ENCODE measurements at places on chromosomes 2 and 18.

GRCh38 chr18:9410515-9410914, 64.8 kb upstream of the RALBP1 start:
- no peak for DNase-seq

GRCh38 chr2:118918017-118918416, 24.0 kb upstream of the MARCO start:
- no peak for DNase-seq

- no peak for DNase-seq
These were observed 55.5 kb upstream of the SLC16A14 start for GRCh38 chr2:230124235-230124634.

DNA sequence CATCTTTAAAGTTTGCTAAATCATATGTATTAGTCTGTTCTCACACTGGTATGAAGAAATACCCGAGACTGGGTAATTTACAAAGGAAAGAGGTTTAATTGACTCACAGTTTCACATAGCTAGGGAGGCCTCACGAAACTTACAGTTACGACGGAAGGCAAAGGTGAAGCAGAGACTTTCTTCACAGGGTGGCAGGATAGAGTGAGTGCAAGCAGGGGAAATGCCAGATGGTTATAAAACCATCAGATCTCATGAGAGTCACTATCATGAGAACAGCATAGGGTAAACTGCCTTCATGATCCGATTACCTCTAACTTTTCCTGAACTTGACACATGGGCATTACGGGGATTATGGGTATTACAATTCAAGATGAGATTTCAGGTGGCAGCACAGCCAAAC, 1075.2 kb upstream of the NRXN1 start:
- no peak for DNase-seq

DNA sequence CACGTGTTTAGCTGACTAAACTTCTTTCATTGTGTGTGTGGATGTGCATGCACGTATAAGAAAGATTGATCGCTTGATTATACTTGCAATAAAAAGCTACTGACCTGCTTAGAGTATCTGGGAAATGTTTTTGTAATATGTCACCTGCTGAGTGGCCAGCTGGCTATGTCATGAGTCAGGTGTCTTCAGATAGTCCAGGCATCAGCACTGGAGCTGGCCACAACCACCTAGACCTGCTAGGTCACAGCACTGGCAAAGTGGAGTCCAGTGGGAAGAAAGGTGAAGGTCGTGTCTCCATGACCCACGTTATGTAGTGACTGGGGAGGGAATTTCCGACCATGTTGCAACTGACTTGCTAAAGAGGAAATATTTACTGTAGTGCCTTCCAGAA, 147.0 kb downstream of the ESCO1 start:
- no peak for DNase-seq

- DNase-seq: peak; percentile 22
These were observed 150.7 kb downstream of the TSN start for GRCh38 chr2:121906170-121906569.

- no peak for DNase-seq
These were observed 8.4 kb upstream of the KCNG2 start for GRCh38 chr18:79789091-79789891.

DNA sequence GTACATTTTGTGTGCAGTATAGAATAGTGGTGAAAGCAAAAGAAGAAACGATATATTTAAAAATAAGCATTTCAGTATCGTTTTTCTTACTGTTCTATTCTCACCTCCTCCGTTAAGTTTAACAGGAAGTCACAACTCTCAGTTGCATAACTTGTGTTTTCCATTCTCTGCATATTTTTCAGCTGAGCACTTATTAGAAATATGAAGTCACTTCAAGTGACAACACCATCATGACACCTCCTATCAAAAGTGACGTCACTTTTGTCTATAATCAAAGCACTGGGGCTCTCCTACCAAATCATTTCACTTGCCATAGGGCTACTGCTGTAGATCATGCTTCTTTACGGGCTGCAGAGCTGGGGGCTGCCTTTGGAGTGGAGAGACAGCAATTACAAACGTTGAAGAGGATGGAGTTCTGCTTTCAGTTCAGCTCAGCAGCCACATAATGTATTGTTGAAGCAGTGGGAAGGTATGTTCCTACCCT, 36.3 kb downstream of the STAT4 start:
- DNase-seq: peak; percentile 45

DNA sequence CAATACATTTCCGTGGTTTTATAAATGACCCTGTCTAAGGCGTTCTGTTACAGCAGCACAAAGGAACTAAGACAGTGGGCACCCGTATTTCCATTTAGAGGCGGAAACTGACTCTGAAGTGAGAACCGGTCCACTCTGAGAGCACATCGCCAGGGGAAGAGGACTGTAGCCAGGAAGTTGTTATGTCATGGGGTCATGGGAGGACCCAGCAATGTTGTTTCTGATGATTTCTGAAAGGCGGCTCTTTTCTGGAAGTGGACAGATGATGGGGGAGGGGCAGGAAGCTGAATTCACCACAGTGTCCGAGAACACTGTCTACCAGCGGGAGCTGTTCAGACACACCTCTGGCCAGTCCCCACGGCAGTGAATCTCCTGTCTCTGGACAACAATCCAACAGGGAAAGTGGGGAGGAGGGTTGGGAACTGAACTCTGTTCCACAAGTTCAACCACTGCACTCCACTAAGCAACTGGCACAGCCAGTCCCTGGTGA, 2.1 kb upstream of the LRRFIP1 start:
- no peak for DNase-seq

- DNase-seq: no peak
These were observed 5.1 kb upstream of the LANCL1 start for GRCh38 chr2:210481601-210482175.

DNA sequence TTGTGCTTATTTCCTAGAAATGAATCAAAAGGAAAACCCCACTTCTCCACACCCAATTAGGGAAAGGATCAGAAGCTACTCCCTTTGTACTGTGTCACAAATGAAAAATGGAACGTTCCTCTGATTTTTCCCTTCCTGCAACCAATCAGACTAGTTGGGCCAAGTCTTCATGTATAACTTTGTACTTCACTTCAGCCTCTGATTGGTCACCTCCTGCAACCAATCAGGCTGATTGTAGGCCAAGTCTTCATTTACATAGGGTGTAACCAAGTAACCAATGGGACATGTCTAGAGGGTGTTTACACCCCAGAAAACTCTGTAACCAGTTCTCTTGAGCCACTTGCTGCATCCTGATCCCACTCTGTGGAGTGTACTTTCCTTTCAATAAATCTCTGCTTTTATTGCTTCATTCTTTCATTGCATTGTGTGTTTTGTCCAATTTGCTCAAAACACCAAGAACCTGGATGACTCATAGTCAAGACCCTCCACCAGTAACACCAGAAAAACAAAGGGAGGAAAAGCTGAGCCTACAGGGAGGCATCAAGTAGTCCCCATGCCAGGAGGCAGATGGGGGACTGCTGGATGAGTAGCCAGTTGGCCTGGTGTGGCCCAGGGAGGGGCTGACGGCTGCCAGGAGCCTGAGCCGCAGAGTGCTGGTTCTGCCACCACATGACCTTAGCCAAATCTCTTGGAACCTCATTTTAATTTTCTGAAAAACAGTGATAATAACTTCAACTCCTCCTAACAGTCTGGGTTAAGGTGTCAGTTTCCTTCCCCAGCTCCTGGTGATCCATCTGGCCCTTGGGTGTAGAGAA, 46.1 kb downstream of the SOWAHC start:
- no peak for DNase-seq

DNA sequence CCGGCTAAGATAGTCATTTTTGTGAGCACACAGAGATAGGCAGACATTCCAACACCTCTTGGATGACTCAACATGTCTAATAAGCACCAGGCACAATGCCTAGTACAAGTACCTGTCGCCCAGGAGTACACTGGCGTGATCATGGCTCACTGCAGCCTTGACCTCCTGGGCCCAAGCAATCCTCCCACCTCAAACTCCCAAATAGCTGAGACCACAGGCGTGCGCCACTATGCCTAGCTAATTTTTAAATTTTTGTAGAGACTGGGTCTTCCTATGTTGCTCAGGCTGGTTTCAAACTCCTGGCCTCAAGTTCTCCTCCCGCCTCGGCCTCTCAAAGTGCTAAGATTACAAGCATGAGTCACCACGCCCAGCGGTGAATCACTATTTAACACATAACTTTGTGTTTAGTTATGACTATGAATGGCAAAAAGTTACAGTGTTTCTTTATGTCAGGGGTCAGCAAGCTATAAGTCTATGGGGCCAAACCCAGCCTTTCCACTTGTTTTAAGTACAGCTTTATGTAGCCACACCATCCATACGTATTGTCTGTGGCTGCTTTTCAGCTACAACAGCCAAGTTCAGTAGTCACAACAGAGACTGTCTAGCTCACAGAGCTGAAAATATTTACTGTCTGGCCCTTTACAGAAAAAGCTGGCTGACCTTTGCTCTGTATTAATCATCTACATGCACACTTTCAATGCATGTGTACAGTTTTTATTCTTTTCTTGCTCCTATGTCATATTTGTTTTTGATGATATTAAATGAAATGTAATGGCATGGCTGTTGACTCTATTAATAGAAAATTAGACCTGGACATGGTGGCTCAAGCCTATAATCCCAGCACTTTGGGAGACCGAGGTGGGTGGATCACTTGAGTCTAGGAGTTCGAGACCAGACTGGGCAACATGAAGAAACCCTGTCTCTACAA, 18.7 kb downstream of the ORC2 start:
- peak; percentile 94 for DNase-seq

- peak; percentile 62 for DNase-seq
These were observed 517.2 kb upstream of the ACVR2A start for GRCh38 chr2:147327613-147328012.

DNA sequence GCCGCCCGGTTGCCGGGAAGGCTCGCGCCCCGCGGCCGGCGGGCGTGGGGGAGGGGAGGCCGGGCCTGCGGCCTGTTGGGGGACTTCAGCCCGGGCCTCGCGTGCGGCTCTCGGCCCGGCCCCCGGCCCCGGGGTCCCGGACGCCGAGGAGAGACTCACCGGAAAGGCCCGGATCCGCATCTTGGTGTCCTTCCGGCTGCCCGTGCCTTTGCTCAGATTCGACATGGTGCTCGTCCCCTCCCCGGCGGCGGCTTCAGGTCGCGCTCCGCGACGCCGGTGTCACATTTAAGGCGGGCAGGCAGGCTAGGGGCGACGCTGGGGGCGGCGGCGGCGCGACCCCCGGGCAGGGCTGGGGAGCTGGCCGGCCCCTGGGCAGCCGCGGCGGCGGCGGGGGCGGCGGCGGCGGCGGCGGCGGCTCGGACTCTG, 365 bp downstream of the CUL3 start:
- peak; percentile 69 for DNase-seq

GRCh38 chr2:240424341-240425235, 10.9 kb upstream of the GPC1 start:
- no peak for DNase-seq

GRCh38 chr2:205188239-205189138, 493.8 kb upstream of the NRP2 start:
- peak; percentile 48 for DNase-seq

- no peak for DNase-seq
These were observed 99.2 kb upstream of the RAB6C start for GRCh38 chr2:129880309-129880708.

- DNase-seq: peak; percentile 47
These were observed 308.0 kb upstream of the LYPD1 start for GRCh38 chr2:132977812-132978529.

GRCh38 chr2:133972786-133973185, 281.1 kb upstream of the MGAT5 start:
- DNase-seq: peak; percentile 62

DNA sequence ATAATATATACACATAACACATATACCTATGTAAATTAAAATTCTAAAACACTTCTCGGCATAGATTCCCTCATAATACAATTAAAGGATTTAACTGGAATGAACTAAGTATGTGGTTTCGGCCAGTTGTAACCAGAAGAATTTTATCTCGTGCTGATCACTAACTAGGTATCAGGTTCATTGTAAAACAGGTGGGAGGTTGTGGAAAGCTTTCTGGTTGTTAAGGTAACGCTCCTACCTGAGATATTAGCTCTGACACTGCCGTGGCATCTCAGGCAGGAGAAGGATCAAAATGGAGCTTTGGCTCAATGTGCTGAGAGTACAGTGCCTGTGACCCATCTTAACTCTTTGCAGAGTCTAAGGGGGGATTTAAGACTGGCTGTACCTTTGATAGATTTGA, 42.5 kb downstream of the SLC9A2 start:
- DNase-seq: no peak

DNA sequence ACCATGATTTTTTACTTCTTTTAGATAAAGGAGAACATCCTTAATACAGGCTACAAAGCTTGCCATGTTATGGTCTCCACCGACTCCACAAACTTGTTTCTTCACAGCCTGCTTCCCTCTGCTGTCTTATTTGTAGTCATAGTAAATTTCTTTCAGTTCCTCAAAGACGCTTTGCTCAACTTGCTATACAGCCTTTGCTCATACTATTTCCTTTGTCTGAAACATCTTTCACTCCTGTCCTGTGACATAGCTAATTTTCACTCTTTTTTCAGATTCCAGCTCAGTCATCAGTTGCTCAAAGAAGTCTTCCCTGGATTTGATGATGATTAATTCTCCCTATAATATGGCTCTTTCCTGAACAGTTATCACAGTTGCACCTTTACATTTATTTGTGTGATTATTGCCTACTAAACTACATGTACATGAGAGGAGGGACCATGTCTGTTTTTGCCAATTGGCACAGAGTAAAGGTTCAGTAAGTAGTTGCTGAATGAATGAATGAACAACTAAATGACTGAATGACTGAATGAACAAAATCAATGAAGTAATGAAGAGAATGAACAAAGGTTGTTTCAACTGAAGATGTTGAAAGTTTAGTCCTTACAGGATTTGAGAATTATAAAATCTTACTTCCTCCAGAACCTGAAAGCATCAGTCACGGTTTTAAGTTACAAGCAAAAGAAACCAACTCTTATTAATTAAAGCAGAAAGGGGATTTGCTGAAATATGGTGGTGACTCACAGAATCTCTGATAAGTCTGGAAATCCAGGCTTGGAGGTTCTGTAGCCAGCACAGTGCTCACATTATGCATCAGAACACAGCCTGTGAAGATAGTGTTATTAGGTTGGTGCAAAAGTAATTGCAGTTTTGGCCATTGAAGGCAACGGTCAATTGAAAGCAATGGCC, 186.4 kb upstream of the FAM98A start:
- DNase-seq: peak; percentile 33

DNA sequence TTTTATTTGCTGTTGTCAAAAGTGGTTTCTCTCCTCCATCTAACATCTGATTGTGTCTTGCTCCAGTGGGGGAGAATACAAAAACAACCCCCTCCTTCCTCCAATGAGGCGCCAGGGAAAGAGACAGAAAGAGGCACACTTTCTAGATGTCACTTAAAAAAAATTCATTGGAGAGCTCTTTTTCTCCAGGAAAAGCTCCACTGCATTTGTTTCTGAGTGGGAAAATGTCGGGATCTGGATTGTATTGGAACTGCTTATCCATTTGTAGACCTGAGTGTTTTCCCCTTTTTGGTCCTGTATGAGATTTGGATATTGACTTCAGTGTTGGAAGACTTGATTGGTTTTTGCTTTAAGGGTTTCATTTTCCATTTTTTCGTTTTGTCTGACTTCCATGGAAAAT, 995 bp downstream of the MBD5 start:
- DNase-seq: peak; percentile 48

- no peak for DNase-seq
These were observed 245.7 kb downstream of the MTX2 start for GRCh38 chr2:176514805-176515500.

- peak; percentile 2 for DNase-seq
These were observed 438.3 kb downstream of the SPAG16 start for GRCh38 chr2:213722565-213722964.

Measured in GM23248 (cell line).